ENCODE measurements at places on chromosomes 1 and 21.
A peak's percentile ranks its signal among the peaks of the same experiment; 100 is the strongest.

GRCh38 chr1:108199201-108199691, 897 bp downstream of the SLC25A24 start:
- no peak for DNase-seq

- no peak for DNase-seq
Observed at GRCh38 chr1:164836614-164837018, 277.6 kb downstream of the PBX1 start.

DNA sequence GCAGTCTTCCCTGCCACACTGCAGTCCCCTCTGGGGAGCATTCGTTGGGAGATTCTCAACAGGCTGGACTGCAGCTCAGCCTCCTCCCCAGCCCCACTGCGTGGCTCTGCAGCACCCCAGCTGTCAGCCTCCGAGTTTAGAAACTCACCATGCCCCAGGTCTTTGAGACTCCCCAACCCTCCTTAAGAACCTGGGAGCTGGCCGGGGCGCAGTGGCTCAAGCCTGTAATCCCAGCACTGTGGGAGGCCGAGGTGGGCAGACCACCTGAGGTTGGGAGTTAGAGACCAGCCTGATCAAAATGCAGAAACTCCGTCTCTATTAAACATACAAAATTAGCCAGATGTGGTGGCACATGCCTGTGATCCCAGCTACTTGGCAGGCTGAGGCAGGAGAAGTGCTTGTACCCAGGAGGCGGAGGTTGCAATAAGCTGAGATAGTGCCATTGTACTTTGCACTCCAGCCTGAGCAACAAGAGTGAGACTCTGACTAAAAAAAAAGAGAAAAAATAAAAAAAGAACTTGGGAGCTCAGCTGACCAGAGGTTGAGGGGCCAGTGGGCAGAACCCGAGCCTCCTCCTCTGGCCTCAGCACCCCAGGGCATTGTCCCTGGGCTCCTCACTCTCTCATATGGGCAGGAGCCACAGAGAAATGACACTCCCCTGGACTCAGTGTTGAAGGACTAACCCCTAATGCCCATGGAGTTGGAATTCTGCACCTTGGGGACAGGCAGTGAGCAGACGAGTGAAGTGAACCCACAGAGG, 5.6 kb downstream of the OLIG2 start:
- DNase-seq, result no peak

DNA sequence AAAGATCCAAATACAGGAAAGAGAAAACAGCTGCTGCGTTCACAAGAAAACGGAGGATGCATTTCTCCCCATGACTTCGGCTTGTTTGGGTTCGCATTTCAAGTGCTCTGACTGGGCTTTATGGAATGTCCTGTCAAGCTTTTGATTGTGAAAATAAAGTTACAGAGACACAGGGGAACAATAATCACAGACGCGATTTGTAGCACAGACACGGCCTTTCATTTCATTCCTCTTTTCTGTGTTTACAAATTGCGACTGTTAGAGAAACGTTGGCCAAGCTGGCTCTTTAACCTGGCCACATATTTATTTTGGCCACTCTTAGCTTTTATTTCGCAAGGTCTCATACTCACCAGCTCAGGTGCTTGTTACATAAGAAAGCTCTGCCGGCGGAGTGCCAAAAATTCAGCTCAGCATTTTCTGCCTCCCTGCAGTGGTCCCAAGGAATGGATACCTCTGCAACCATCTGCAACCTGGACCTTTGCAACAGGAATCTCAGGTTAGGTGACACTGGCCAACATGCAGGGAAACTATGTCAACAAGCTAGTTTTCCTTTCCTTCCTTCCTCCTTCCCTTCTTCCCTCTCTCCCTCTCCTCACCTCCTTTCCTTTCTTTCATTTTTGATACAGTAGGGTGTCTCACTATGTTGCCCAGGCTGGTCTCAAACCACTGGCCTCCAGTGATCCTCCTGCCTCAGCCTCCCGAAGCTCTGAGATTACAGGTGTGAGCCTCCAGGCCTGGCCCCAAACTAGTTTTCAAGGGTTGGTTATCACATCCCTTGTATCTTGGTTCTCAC, 58.2 kb upstream of the SLC45A1 start:
- DNase-seq, result no peak

DNA sequence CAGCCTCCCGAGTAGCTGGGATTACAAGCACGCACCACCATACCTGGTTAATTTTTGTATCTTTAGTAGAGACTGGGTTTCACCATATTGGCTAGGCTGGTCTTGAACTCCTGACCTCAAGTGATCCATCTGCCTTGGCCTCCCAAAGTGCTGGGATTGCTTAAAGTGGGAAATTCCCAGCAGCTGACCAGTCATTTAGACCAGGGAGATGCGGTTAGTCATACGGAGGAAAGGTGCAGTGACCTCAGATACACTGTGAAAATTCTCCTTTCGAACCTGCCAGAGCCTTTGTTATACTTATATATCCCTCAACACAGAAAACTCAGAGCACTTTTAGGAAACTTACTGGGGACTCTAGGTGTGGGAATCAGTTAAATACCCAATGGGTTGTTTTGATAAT, 39.6 kb downstream of the MAP10 start:
- DNase-seq, result no peak

GRCh38 chr1:27021354-27022031, 8.8 kb upstream of the TENT5B start:
- no peak for DNase-seq

GRCh38 chr1:151825204-151825603, 6.4 kb downstream of the RORC start:
- DNase-seq, result no peak

GRCh38 chr1:38062361-38063288, 16.0 kb upstream of the POU3F1 start:
- no peak for DNase-seq

DNA sequence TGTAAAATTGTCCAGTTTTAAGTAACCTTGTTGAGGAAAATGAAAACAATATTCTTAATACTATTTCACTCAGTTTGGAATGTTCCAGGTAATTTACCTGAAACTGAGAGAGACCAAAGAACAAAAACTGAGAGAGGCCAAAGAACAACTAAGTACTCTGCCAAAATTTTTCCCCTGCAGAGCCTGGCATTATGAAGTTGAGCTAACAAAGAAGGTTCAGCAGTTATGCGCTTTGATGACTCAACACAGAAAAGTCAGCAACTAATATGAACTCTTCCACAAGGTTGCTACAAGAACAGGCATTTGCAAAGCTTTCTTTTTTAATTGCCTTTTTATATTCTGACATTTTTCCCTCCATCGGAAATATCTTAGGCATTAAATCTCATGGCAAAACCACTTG, 270.9 kb downstream of the CHRM3 start:
- no peak for DNase-seq

DNA sequence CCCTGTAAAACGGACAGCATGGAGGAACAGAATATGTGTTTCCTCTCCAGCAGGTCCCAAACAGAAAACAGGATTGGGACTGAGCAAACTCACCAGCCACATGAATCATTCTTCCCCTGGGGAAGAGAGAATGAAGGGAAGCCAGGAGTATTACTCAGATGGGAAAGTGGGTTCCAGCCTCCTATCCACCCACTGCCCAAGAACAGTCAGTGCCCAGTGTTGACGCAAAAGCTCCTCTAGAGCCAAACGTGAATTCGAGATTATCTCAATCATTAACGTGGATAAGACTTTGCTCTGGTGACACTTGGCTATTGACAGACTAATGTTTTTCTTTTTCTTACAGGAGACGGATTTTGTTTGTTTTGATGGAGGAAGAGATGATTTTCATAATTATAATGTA, 9.3 kb downstream of the MIA3 start:
- DNase-seq, result no peak

DNA sequence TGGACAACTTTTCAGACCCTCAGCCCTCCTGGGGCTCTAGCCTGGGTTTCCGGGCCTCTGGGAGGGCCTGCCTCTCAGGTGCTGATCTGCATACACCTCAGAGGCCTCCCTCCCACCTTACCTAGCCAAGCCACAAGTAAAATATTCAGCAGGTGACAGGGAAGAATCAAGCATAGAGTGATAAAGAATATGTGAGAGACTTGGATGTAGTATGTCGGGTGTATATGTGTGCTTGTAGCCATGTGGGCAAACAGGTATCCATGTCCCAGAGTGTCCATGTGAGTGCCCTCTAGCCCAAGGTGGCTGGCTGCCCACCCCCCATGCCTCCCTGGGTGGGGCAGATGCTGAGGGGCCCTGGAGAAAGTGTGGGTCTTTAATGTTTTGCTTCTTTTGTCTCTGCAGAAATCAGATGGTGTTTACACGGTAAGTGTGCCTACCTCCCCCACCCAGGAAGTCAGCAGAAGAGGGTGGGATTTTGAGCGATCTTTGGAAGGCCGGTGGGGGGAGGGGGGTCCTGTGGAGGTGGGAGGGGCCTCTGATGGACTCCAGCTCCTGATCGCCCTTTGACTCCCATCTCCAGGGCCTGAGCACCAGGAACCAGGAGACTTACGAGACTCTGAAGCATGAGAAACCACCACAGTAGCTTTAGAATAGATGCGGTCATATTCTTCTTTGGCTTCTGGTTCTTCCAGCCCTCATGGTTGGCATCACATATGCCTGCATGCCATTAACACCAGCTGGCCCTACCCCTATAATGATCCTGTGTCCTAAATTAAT, 3.4 kb downstream of the FCER1G start:
- DNase-seq, result no peak

GRCh38 chr21:45547545-45547900, 5.3 kb upstream of the SLC19A1 start:
- DNase-seq, result no peak

GRCh38 chr21:16309250-16309971, 579.6 kb downstream of the USP25 start:
- peak; percentile 35 for DNase-seq

GRCh38 chr1:23074012-23074411, 54.7 kb downstream of the KDM1A start:
- no peak for DNase-seq

DNA sequence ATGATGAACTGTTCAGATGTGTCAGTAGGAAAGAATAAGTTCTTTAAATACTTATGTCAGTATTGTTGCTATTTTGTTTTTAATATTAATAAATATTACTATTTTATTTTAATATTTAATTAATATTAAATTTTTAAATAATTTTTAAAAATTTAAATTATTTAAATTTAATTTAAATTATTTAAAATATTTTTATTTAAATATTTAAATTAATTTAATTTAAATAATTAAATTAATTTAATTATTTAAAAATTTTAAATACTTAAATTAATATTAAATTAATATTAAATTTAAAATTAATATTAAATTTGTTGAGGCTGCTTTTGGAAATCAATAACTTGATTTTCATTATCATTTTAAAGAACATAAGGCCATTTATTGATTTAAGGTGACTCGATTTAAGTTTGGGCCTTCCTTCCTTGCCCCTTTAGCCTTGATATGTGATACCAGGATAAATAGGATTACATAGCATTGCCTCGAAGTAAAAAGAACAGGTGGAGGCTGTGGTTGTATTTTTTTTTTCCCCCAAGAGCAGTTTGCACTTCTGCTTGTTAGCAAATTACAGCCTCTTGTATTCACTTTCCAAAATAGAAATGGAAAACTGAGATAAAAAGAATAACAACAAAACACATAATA, 915.2 kb downstream of the TTLL7 start:
- DNase-seq, result no peak

GRCh38 chr1:41900603-41901444, 17.9 kb downstream of the HIVEP3 start:
- no peak for DNase-seq

GRCh38 chr1:208225954-208226937, 17.9 kb downstream of the PLXNA2 start:
- no peak for DNase-seq

- no peak for DNase-seq
Observed at GRCh38 chr1:198156745-198157240, at the start of gene NEK7. Gene NEK7 (plus strand): TSS chr1:198156998. CDS start chr1:198232581, 75,583 bp downstream.

DNA sequence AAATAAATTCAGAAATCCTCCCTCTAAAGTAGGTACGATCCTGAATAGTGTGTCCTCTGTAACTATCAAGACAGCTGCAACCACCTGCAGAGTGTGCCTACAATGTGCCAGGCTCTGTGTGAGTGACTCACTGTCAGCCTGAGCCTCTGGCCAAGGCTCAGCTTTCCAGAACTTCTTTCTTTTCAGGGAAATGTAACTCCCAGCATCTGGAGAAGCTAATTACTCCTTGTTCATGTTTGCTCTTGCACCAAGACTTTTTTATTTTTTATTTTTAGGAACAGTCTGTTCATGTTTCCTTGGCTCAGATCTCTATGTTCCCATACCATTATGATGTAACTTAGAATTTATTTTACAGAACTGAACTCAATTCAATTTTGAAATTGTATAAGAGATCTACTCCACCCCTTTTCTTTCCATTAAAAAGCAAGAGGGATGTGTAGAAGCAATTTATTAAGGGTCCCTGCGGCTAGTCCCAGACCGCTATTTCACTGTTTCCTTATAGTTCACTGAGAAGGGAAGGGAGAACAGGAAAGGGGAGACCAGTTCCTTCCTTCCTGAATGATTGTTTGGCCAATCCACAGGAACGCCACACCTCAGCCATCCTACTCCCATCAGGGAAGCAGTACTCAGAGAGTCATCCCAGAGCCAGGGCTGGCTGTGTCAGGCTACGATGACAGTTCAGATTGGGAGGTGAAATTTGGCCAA, 112.4 kb upstream of the ZNF648 start:
- no peak for DNase-seq

GRCh38 chr21:42423197-42423675, 19.5 kb downstream of the UBASH3A start:
- no peak for DNase-seq

- no peak for DNase-seq
Observed at GRCh38 chr1:230831771-230832170, 36.5 kb downstream of the C1orf198 start.

GRCh38 chr1:36796733-36797132, 237.6 kb downstream of the GRIK3 start:
- DNase-seq, result no peak

- no peak for DNase-seq
Observed at GRCh38 chr1:52502789-52503188, 50.1 kb downstream of the TUT4 start.

DNA sequence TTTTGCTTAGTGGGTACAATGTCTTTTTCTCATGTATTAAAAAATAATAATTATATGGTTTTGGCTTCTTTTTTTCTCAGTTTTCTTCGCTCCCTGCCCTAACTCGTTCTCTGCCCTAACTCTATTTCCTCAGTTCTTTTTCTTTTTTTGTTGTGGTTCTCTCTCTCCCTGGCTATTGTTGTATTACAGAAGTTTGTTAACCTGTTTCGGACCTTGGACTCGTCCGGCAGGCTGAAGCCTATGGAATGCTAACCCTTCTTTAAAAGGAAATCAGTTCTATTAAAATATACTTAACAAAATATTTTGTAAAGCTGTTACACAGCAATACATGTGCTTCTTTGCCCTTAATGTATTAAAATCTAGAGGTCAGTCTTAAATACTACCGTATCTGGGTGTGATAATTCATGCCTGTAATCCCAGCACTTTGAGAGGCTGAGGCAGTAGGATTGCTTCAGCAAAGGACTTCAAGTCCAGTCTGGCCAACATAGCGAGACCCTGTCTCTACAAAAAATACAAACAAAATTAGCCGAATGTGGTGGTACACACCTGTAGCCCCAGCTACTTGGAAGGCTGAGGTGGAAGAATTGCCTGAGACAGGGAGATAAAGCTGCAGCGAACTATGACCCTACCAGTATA, 64.1 kb downstream of the ANGPTL1 start:
- no peak for DNase-seq

DNA sequence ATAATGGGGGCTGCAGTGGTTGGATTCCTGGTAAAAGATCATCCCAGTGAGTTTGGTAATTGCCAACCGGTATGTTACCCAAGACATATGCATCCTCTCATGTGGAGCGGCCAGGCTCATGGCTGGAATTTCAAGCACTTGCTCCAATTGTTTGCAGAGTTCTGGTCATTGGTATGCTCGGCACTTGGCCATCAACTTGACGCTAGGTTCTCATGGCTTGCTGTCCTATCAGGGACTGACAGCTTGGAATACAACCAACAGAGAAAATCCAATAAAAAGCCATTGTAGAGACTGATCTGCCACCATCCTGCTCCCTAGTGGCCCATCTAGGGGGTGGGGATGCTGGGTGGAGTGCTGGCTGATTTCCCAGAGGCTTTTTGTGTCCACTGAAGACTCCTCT, 120.9 kb downstream of the EDEM3 start:
- no peak for DNase-seq
